ENCODE measurements at places on chromosomes 13 and 19.

- no peak for DNase-seq
Observed at GRCh38 chr13:100363285-100363711, 225.3 kb downstream of the GGACT start.

- peak; percentile 20 for DNase-seq
Observed at GRCh38 chr19:42693760-42694350, 46.4 kb downstream of the PSG3 start.

DNA sequence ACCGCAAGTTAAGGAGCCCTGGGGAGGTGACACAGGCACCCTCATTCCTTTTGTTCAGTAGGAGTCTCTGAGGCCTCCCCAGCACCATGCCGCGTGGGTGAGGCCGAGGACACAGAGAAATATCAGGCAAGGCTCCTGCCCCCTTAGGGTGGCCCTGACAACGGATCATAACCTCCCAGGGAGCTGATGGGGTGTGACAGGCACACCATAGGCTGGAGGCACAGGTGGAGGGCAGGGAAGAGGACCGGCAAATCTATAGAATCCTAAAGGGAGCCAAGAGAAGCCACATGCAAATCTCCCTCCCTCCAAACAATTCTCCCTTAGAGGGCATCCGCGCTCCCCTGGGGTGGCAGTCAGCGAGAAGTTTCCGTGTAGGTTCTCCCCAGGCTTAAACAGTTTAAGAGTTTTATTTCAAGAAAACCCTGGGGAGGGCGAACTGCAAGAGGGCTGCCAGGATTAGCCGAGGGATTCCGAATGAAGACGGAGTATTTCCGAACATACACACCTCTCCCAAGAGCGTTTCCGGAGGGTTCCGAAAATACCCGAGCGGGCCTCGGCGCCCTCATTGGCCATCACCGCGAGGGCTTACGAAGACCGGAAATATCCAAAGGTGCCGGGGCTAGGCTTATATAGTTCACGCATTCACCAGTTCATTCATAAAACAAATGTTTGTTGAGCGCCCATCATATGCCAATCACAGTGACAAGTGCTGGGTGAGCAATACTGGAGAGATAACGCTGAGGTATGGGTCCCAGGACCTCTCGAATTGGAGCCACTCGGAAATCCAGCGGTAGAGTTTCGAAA, 610 bp upstream of the RPL28 start:
- DNase-seq: peak; percentile 95

DNA sequence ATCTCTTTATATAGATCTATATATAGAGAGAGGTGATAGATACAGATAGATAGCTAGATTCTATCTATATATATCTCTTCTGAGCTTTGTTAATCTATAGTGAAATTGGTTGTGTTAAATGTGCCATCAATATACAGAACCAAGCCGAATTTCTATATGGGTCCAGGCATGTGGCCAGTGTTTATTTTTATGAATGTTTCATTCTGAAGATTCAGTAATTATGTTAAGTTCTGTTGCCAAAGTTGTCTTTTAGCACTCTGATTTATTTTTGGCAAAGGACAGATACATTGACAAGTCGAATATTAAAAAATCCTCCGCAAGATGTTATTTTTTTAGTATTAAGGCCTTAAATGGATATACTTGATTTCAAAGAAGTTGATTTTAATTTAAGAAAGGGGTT, 190.4 kb upstream of the HTR2A start:
- DNase-seq: no peak

DNA sequence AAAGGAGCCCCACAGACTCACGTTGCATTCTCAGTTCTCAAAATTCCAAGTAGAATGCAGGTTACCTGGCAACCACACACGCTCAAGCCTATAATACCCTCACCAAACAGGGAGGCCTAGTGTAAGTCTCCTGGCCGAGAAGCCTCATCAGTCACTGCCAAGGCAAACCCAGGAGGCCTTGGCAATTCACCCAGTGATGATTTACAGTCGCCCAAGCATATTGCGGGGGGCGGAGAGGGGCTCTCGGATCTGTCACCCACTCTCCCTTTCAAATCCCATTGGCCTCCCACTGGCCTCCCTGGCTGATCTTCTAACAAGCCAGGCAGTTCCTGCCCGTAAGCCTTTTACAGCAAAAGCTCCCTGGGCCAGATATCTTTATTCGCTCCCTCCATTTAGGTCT, 1.1 kb downstream of the AKAP8L start:
- DNase-seq: no peak

- no peak for DNase-seq
Observed at GRCh38 chr19:33795370-33796163, 1.1 kb upstream of the KCTD15 start.

- no peak for DNase-seq
Observed at GRCh38 chr13:113821847-113822246, 42.0 kb downstream of the GAS6 start.

GRCh38 chr19:28838909-28839308, 374.0 kb downstream of the UQCRFS1 start:
- no peak for DNase-seq

DNA sequence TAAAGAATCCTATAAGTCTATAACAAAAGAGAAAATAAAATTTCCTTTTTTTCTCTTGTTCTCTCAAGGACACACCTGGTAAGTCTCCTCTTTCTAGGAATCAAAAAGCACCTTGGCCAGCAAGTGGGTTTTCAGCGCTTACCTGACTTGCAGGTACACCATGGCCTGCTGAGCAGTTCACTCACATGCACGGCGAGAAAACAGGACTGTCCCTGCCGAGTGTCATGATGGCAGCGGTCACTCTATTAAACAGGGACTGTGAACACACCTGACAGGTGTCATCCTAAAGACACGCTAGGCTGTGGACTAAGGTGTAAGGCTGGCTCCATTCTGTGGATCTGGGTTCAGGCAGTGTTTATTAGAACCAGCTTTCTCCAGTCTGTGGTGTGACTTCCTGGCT, 170.2 kb downstream of the TEX29 start:
- no peak for DNase-seq

GRCh38 chr13:49218493-49219051, 1.6 kb upstream of the MLNR start:
- no peak for DNase-seq

GRCh38 chr19:1151037-1151724, 22.9 kb downstream of the SBNO2 start:
- DNase-seq: no peak

GRCh38 chr19:48398375-48399235, 5.1 kb downstream of the GRIN2D start:
- DNase-seq: no peak

- no peak for DNase-seq
Observed at GRCh38 chr13:94143624-94144350, 335.7 kb downstream of the DCT start.

DNA sequence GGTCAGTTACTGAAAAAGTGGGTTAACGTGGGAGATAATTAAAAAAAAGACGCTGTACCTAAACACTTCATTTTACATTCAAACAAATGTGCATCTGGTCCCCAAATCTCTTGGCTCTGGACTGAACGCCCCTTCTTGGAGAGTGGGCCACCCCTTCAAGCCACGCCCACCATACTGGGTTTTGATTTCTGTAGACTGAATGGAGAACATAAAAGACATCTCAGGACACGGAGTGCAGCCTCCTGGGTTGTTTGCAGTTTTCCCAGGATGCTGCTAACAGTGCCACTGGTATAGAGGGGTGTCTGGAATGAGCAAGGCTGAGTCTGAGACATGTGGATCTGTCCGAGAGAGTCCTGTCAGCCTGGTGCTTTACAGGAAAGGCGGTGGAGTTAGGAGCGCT, 10.6 kb downstream of the TFDP1 start:
- DNase-seq: no peak

- DNase-seq: no peak
Observed at GRCh38 chr19:1862424-1863327, 703 bp downstream of the KLF16 start.

- peak; percentile 54 for DNase-seq
Observed at GRCh38 chr19:6737873-6738786, 750 bp upstream of the GPR108 start.

DNA sequence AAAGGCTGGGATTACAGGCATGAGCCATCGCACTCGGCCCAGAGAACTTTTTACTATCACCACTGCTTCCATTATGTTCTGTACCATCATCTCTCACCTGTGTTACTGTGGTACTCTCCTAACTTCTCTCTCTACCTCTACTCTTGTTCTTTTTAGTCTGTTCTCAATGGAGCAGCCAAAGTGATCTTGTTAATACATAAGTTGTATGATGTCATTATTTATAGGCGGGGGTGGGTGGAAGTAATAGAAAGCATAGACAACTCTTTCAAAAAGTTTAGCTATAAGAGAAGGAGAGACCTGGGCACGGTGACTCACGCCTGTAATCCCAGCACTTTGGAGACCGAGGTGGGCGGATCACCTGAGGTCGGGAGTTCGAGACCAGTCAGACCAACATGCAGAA, 3.0 kb downstream of the ZNF570 start:
- DNase-seq: no peak

DNA sequence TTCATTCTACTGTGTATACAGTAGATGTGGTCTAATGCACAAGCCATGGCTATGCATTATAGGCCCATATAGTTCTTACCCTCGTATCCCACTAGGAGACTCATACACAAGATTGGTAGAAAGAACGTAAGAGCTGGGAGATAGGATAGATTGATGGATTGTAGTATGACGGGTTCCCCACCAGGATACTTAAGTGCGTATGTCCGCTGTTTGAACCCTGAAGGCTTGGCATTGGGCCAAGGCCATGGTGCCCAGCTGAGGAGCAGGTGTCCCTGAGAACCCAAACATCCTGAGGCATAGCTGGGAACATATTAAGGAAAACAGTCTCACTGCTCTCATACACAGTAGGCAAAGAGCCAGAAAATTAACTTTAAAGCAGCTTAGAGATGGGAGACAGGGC, 617.5 kb upstream of the KLF12 start:
- DNase-seq: no peak

DNA sequence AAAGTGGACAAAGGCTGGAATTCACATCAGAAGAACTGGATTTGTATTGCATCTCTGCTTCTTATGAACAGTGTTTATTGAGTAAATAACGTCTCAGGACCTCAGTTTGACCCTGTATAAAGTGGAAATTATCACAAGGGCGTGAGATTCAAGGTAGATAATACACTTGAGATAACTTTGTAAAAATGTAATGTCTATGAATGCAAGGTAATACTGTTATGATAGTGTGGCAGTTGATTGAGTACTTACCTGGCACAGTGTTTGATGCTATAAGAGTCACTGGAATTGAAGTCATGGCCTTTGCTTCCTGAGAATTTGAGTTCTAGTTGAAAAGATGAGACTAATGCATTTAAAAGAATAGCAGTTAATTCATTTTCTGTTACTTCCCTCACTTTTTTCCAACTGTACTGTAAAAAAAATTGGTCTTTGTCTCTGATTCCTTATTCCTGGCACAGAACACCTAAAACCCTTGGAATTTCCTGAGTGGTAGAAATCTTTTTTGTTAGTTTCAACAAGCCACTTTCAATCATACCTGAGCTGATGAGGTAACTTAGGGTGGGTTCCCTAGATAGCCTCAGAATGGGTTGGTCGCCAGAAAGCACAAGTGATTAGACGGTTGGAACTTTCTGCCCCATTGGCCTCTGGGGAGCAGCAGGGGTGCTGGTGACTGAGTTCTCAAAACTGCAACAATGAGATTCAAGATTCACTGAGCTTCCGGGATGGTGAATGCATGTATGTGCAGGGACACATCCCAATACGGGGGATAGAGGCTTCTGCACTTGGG, 6.4 kb upstream of the XPO4 start:
- DNase-seq: no peak

DNA sequence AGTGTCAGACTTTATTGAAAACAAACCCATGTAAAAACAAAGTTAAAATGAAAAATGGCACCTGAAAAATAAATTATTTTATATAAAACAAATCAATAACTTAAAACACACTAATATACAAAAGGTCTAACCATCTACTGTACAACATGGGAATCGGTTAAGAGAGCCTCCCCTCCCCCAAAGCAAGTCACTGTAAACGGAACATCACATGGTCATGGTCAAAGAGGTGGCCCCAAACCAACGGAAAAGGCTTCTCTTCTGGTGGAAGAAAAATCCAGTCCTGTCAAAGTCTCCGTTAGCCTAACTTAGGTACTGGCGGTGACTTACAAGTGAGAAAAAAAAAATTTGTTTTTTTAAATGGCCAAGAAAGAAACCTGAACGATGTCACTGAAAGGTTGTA, 15.7 kb upstream of the TIMM44 start:
- DNase-seq: no peak

- no peak for DNase-seq
Observed at GRCh38 chr19:47756953-47757608, 11.7 kb downstream of the NOP53 start.

DNA sequence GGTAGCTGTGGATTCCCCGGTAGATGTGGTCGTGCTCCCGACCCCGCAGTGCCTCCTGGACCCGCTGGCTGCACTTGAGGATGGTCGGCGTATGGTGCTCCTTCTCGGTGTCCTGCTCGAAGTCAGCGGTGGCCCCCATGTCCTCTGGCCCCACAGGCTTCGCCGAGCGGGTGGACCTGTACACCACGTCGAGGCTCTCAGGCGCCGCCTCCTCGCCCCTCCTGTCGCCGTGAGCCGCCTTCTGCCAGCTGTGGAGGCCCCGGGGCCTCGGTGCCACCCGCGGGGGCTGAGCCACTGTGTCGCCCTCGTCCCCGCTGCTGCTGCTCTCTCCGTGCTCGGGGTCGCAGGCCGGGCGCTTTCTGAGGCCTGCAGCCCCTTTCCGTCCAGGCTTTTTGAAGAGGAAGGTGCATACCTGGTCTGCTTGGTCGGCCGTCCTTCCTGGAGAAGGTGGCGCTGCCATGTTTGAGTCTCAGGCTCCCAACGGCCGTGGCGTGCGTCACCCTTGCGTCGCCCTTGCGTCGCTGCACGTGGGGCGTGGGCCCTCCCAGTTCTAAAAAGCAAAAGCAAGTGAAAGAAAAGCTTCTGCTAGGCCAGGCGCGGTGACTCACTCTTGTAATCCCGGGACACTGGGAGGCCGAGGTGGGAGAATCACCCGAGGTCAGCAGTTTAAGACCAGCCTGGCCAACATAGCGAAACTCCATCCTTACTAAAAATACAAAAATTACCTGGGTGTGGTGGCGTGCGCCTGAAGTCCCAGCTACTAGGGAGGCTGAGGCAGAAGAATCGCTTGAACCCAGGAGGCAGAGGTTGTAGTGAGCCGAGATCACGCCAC, at the start of gene RNF113B:
Gene RNF113B (minus strand): TSS at position 493 of the 832 bp plus-strand sequence. CDS start 33 bp downstream, at position 460.
- DNase-seq: no peak

- no peak for DNase-seq
Observed at GRCh38 chr13:47112205-47112902, 215.5 kb upstream of the HTR2A start.

DNA sequence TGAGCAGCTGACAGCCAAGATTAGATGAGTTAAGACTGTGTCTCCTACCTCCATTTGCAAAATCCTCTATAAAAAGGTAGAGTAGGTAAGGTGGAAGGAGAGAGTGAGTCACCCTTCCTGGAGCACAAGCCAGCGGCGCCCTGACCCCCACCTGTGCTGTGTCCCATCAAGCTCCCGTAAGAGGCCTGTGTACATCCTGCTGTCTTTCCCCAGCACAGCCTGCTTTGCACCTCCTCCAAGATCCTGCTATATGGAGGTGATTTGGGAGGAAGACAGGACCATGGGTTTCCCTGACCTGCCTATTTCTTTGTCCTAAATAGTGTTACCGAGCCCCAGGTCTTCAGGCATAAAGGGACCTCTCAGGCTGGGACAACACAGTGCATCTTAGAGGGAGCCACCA, 62.3 kb upstream of the UQCRFS1 start:
- no peak for DNase-seq

Data from stromal cell of bone marrow (primary cell).